KBM-7 (cell line): ENCODE measurements at places on chromosomes 11 and 22.

DNA sequence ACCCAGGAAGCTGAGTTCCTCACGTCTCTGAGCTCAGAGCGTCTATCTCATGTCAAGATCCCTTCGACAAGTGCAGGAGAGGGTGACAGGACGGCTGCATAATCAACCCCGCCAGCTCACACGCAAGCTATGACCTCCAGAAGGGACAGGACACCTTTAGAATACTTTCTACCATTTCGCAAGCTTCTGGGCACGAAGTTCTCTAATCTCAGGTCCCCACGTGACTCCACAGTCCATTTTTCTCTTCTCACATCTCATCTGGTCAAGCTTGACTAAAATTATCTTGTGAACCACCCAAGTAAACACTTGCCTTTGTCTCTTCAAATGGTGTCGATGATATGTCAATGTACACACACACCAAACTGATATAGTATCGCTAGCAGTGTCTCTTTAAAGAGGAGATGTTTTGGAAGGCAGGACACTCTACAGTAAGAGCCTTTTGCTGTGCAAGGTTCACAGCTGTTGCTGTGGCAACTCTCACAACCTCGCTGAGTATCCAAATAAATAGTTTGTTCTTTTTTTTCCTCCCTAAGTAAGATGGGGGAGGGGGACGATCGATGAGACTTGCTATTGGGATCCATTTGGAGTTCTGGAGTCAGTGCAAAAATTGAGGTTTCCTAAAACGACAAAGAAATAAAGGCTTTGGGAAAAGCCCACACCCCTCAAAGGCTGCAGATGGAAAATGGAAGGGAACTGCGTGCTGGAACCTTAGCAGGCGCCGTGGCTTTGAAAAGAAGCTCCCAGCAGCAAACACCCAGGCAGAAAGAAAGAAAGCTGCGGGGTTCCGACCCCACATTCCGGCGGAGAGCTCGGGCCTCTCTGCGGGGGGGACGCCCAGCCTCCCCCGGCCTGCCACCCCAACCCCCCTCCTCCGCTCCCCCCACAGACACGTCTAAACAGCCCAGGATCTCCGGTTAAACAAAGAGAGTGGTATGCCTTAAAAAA lies 215.4 kb upstream of the UBASH3B start:
- no peak for DNase-seq

DNA sequence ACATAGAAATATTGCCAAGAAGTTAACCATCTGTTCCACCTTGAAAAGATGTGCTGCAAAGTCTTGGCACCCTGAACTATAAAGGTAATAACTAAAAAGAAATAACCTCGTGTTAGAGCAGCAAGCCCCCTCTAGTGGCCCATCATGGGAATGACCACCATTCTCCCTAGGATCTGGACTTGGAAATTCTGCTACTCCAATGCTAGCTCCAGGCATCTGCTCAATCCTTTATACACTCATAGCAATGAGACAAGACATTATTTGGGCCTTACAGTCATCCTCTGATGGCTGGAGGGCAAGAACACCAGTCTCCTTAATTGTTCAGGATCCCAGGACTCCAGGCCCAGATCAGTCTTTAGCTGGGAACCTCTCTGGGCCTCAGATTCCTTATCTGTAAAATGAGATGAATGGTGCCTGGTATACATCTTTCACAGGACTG lies 76.0 kb downstream of the CWC15 start:
- peak; percentile 58 for DNase-seq

DNA sequence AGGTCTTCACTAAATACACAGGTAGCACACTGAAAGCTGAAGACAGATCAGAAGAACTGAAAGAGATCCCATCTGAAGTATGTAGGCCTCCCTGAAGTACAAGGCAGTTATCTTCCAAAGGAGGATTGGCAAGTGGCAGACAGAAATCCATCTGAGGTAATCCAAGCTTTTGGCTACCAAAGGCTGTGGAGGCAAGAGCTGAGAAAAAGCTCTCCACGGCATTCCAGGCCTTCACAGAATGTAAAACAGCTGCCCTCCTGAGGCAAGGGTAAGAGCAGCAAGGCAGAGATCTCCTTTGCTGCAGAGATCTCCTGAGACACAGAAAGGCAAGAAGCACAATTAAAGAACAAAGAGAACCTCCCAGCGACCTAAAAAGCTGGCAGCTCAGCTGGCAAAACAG lies 19.1 kb downstream of the PIK3C2A start:
- DNase-seq, result no peak

GRCh38 chr22:27952091-27952490 lies 33.0 kb upstream of the PITPNB start:
- peak; percentile 5 for DNase-seq

GRCh38 chr22:19214078-19214473 lies 35.5 kb upstream of the SLC25A1 start:
- no peak for DNase-seq

- no peak for DNase-seq
Measured at GRCh38 chr11:43376065-43376464, 17.3 kb downstream of the TTC17 start.

DNA sequence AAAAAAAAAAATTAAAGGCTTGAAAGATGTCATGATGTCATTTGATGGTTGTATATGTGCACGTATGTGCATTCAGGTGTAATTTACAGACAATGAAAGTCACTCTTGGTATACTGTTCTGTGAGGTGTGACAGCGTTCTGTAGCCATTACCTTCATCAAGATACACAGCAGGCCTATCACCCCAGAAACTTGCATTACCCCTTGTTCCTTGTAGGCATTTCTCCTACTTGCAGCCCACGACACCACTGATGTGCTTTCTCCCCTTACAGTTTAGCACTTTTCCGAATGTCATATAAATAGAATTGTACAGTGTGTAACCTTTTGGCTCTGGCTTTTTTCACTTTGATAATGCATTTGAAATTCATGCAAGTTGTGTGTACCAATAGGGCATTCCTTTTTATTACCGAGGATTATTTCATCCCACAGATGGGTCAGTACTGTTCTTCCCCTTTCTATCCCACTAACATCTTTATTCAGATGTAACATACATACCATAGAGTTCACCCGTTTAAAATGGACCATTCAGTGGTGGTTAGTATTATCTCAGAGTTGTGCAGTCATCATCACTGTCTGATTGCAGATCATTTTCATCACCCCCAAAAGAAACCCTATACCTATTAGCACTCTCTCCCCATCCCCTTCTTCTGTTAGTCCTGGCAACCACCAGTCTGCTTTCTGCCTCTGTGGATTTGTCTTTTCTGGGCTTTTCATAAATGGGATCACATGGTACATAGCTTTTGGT lies 30.3 kb downstream of the BCR start:
- no peak for DNase-seq

DNA sequence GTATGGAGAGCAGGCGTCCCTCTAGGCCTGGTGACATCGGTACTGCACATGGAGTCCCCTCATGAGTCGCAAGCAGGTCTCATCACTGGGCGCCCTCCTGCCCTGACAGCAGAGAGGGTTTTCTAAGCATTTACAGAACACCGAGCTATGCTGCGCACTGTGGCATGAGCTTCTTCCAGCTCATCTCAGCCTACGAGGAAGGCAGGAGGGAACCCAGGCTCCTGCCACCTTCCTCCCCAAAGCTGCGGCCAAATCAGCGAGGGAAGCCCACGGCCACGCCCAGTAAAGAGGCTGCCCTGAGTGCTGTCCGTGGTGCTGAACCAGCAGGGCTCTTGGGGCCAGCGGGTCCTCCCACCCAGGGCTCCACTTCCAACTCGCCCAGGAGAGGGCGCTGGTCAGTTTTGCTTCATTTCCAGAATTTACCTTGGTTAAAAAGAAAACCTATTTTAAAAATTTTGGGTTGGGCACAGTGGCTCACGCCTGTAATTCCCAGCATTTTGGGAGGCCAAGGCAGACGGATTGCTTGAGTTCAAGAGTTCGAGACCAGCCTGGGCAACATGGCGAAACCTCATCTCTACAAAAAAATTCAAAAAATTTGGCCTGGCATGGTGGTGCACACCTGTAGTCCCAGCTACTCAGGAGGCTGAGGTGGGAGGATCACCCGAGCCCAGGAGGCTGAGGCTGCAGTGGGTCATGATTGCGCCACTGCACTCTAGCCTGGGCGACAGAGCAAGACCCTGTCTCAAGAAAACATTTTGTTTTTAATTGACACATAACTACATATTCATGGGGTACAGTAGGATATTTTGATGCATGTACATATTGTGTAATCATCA lies 34.2 kb downstream of the PHF21B start:
- peak; percentile 93 for DNase-seq

DNA sequence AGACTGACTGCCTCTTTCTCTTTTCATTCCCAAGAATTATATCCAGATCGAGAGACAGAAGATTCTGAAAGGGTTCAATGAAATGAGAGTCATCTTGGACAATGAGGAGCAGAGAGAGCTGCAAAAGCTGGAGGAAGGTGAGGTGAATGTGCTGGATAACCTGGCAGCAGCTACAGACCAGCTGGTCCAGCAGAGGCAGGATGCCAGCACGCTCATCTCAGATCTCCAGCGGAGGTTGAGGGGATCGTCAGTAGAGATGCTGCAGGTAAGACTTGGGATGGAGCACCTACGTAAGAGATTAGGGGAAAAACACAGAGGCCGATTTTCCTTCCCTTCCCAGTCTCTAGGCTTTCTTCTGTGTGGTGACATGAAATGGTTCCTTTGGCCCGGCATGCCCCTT lies 8.7 kb downstream of the TRIM22 start:
- no peak for DNase-seq

- DNase-seq, result peak; percentile 34
Measured at GRCh38 chr11:23112987-23113886, 253.0 kb upstream of the CCDC179 start.

DNA sequence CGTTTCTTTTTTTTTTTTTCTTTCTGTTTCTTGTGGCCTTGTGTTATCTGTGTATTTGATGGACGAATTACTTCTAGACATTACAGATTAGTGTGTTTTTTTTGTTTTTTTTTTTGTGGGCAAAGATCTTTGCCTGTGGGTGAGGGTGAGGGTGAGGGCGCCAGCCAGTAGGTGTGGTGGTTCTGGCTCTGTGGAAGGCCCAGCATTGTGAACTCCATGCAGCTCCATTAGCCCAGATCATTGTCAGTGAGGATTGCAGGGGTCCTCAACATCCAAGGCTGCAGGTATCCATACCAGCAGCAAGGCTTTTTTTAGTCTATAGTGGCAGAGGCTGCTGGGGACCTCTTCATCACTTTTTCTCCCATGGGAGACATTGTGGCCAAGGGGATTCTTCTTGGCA lies 13.7 kb downstream of the BIRC2 start:
- no peak for DNase-seq

DNA sequence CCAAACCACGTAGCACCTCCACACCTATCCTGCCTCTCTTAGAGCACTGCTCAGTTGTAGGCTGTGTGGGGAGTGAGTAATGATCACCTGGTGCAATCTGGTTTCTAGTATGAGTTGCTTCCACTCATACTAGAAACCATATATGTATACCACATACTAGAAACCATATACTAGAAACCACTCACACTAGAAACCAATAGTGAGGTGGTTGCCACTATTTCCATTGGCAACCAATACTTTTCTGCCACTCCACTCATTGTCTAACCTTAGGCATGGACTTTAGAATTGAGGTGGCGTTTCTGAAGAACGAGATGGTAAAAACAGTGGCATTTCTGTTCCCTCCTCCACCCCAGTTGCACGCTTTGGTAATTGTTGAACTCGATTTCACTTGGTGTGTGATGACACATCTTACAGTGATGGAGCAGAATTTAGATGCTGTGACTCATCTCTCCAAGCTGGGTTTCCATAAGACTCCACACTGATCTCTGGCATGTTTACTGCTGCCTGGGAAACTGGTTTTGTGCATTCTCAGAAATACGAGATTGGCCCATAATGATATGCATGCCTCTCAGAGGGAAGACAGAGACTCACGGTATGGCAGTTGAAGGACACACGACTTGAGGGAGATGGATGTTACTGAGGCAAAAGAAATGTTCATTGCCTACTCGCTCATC lies 82.9 kb downstream of the KIRREL3 start:
- no peak for DNase-seq

DNA sequence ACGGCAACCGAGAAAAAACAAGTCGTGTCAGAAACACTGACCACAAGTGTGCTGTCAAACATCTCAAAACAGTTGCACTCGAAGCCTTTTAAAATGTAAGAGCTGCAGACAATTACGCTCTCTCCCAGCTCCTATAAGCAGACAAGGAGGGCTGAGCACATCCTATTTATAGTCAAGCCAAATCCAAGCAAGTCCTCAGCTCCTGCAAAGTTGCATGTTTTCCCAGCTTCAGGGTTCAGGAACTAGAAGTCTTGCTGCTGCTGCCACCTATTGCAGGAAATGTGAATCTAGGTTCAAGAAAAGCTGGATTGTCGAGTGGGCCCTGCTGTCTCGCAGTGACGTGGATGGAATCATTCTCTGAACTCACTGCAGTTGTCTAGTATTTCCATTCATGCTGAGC lies 15.5 kb downstream of the EFCAB6 start:
- DNase-seq, result peak; percentile 10

- no peak for DNase-seq
Measured at GRCh38 chr11:69896250-69896649, 77.0 kb upstream of the FGF3 start.

DNA sequence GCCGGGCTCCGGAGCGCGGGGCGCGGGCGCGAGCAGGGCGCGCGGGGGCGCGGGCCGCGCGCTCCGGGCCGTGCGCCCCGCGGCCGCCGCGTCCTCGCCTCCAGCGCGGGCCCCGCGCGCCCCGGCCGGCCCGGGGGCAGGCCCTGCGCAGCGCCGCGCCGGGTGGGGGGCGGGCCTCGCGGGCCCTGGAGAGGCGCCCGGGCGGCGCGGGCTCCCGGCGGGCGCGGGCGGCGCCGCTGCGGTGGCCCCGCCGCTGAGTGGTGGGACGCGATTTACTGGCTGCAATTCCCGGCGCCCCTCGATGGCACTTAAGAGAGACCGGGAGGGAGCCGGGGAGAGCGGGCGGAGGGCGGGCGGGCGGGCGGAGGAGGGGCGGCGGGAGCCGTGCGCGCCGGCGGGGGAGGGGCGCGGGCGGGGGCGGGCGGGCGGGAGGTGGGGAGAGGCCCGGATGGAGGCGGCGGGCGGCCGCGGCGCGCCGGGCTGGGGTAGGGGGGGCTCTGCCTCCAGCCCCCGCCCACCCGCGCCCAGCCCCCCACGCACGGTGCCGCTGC lies 73.2 kb upstream of the TCF20 start:
- DNase-seq, result no peak

- DNase-seq, result no peak
Measured at GRCh38 chr11:68312780-68313573, 586 bp downstream of the LRP5 start.

GRCh38 chr22:43438666-43439347 lies 27.0 kb downstream of the MPPED1 start:
- no peak for DNase-seq

- DNase-seq, result no peak
Measured at GRCh38 chr22:41048791-41049717, 43.3 kb upstream of the EP300 start.

- no peak for DNase-seq
Measured at GRCh38 chr11:22430639-22431038, 92.5 kb downstream of the SLC17A6 start.

- DNase-seq, result peak; percentile 50
Measured at GRCh38 chr11:48170241-48171233, 46.1 kb upstream of the OR4B1 start.

- DNase-seq, result no peak
Measured at GRCh38 chr22:18112440-18112839, 1.8 kb downstream of the TUBA8 start.
